ENCODE measurements at places on chromosomes 5 and 9.

DNA sequence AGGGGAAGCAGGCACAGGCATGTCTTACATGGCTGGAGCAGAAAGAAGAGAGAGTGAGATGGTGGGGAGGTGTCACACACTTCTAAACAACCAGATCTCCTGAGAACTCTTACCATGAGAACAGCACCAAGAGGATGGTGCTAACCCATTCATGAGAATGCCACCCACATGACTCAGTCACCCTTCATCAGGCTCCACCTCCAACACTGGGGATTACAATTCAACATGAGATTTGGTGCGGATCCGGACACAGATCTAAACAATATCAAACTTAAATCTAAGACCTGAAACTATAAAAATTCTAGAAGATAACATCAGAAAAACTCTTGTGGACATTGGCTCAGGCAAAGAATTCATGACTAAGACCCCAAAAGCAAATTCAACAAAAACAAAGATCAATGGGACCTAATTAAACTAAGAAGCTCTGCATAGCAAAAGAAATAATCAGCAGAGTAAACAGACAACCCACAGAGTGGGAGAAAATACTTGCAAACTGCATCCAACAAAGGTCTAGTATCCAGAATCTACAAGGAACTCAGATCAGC, 65.4 kb downstream of the SPATA31C2 start:
- DNase-seq, result no peak

- DNase-seq, result no peak
Observed at GRCh38 chr5:5063533-5063953, 76.6 kb upstream of the ADAMTS16 start.

GRCh38 chr5:178284093-178284675, 51.6 kb upstream of the PHYKPL start:
- DNase-seq, result no peak

DNA sequence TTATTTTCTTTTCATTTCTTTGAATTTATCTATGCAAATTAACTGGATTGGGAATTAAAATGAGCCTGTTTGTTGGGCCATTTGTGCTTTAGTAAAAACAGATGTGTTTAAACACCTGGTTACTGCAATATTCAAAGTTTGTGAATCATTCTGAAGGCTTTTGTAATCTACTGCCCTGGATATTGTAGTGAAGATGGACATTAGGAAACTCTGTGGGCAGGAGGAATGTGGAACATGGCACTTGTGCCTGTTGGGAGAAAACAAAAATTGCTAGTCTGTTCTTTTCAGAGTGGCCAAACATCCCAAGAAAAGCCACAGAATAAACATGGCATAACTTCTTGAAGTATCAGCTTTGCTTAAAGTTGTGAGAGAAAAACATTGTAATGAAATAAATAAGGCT, 40.8 kb downstream of the CHSY3 start:
- DNase-seq, result no peak

Data from activated gamma-delta T cell treated with Interleukin-2 at 50 U/mL for 16 hours (primary cell).